ENCODE measurements at places on chromosomes 2 and 18.

DNA sequence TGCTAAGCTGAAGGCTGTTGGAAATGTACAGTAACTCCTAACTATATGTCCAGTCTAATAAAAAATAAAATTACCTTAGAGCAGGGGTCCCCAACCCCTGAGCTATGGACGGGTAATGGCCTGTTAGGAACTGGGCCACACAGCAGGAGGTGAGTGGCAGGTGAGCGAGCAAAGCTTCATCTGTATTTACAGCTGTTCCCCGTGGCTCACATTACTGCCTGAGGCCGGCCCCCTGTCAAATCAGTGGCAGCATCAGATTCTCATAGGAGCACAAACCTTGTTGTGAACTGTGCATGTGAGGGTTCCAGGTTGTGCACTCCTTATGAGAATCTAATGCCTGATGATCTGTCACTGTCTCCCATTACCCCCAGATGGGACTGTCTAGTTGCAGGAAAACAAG, 73.1 kb upstream of the CXCR4 start:
- no peaks in the 10 kb centered on the region for H3K27me3 ChIP-seq
- H3K4me3 ChIP-seq: no peak overlapping the region
- no peaks in the 10 kb centered on the region for H3K4me1 ChIP-seq
- H3K36me3 ChIP-seq: no peaks in the 10 kb centered on the region

- no peak overlapping the region for H3K4me3 ChIP-seq
- no peak for DNase-seq
- no peak overlapping the region for H3K27ac ChIP-seq
Measured at GRCh38 chr2:74534411-74534810, 4.7 kb downstream of the HTRA2 start.

DNA sequence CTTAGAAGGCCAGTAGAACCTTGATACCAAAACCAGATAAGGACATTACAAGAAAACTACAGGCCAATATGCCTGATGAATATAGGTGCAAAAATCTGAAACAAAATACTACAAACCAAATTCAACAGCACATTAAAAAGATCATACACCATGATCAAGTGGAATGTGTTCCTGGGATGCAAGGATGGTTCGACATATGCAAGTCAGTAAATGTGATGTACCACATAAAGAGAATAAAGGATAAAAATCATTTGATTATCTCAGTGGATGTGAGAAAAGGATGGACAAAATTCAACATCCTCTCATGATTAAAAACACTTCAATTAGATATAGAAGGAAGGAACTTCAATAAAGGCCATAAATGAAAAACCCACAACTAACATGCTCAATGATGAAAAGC, 129.6 kb downstream of the RTN4 start:
- DNase-seq: no peak
- no peak overlapping the region for H3K4me3 ChIP-seq
- H3K27ac ChIP-seq: no peak overlapping the region
- H3K36me3 ChIP-seq: no peaks in the 10 kb centered on the region

- H3K27me3 ChIP-seq: no peaks in the 10 kb centered on the region
- H3K4me3 ChIP-seq: no peak overlapping the region
- H3K27ac ChIP-seq: no peak overlapping the region
Measured at GRCh38 chr2:21910832-21911507, 787.2 kb downstream of the TDRD15 start.

DNA sequence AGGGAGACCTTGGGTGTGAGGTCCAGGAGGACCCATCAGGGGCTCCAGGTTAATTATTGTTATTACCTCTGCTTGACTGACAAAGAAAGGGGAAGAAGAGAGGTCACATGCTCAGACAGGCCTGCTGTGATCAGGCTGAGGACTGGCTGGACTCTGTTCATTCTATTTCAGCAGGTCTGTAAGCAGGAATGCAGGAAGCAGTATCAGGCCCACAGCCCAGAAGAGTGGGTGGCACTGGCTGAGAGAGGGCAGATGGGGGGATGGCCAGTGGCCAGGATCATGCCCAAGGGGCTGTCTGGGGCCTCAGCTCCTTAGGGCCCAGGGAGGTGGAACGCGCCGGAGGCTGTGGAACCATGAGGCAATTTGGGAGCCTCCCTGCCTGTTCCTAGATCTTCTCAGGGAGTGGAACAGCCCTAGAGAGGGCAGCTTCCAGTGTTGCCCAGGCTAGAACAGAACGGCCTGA, 43.7 kb upstream of the ZBTB7C start:
- no peak for DNase-seq
- H3K4me3 ChIP-seq: no peak overlapping the region
- no peak overlapping the region for H3K27ac ChIP-seq
- no peaks in the 10 kb centered on the region for H3K36me3 ChIP-seq

- DNase-seq: no peak
- peaks cover 6% of the 10 kb centered on the region for H3K4me1 ChIP-seq
- no peaks in the 10 kb centered on the region for H3K36me3 ChIP-seq
- H3K27me3 ChIP-seq: no peaks in the 10 kb centered on the region
- no peak overlapping the region for H3K27ac ChIP-seq
Measured at GRCh38 chr2:216405588-216405987, 6.7 kb upstream of the SMARCAL1 start.

DNA sequence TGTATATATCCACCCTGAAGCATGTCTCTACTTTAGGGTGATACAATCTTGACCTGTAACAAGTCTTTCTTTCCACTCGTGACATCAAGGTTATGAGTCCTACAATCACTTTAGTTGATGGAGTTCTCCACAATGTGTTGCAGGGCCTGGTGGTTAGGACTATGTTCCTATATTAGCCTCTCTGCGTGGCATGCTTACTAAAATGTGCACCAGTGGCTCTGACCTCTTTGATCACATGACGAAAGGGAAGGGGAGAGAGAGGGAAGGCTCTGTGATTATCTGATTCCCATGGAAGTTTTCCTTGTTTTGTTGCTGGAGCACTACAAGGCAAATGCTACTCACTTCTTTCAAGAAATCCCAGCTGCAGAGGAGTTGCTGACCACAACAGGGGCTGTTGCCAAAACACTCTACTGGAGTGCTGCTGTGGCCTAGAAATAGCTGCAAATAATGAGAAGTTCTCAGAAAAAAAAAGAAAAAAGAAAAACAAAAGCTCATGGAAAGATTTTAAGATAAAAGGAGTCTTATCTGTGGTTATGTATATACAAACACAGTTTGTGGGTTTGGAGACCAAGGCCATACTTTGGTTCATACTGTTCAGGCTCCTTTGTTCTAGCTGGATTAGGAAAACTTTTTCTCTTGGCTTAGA, 272.8 kb upstream of the MMADHC start:
- H3K27me3 ChIP-seq: no peaks in the 10 kb centered on the region
- no peaks in the 10 kb centered on the region for H3K36me3 ChIP-seq
- DNase-seq: no peak
- no peaks in the 10 kb centered on the region for H3K4me1 ChIP-seq

- no peaks in the 10 kb centered on the region for H3K36me3 ChIP-seq
- H3K4me3 ChIP-seq: no peak overlapping the region
- no peaks in the 10 kb centered on the region for H3K27me3 ChIP-seq
- DNase-seq: no peak
- no peaks in the 10 kb centered on the region for H3K4me1 ChIP-seq
Measured at GRCh38 chr2:214652473-214652872, 157.0 kb downstream of the BARD1 start.

DNA sequence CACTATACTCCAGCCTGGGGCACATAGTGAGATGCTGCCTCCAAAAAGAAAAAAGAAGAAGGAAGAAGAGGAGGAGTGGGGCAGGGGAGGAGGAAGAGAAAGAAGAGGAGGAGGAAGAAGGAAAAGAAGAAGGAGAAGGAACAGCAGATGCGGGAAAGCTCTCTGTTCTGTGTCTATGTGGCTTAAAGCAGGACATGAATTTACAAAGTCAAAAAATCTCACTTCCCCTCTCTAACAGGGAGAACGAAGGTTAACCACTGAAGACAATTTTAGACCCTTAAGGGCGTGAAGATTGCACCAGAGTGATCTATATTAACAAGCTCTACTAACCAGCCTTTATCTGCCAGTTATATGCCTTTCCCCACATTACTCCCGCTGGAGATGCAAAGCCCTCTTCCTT, 258.9 kb downstream of the METTL4 start:
- no peaks in the 10 kb centered on the region for H3K27me3 ChIP-seq
- no peak overlapping the region for H3K27ac ChIP-seq
- H3K4me3 ChIP-seq: no peak overlapping the region
- H3K36me3 ChIP-seq: no peaks in the 10 kb centered on the region
- H3K4me1 ChIP-seq: no peaks in the 10 kb centered on the region

GRCh38 chr18:43422518-43422917, 145.2 kb upstream of the SYT4 start:
- H3K27ac ChIP-seq: no peak overlapping the region
- H3K4me1 ChIP-seq: no peaks in the 10 kb centered on the region
- DNase-seq: no peak

DNA sequence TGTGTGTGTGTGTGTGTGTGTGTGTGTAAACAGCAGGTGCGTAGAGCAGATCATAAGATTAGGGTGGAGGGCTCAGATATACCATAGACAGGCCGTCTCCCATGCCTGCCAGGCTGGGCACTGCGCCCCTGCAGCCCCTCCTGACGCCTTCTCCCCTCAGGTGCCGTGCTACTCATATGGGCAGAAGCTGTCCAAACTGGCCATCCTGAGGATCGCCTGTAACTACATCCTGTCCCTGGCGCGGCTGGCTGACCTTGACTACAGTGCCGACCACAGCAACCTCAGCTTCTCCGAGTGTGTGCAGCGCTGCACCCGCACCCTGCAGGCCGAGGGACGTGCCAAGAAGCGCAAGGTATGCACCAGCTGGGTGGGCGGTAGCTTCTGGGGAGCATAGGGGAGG, 10.0 kb downstream of the ATOH8 start:
- no peak overlapping the region for H3K27ac ChIP-seq
- no peak for DNase-seq
- peaks cover 5% of the 10 kb centered on the region for H3K4me1 ChIP-seq
- H3K4me3 ChIP-seq: no peak overlapping the region
- H3K27me3 ChIP-seq: peaks cover 16% of the 10 kb centered on the region
- no peaks in the 10 kb centered on the region for H3K36me3 ChIP-seq

- no peak overlapping the region for H3K4me3 ChIP-seq
- H3K4me1 ChIP-seq: no peaks in the 10 kb centered on the region
- H3K27ac ChIP-seq: no peak overlapping the region
- no peaks in the 10 kb centered on the region for H3K27me3 ChIP-seq
- DNase-seq: no peak
- no peaks in the 10 kb centered on the region for H3K36me3 ChIP-seq
Measured at GRCh38 chr2:164510895-164511294, 110.4 kb downstream of the GRB14 start.

GRCh38 chr2:109703077-109703476, 88.9 kb downstream of the SOWAHC start:
- no peaks in the 10 kb centered on the region for H3K27me3 ChIP-seq
- no peak overlapping the region for H3K27ac ChIP-seq
- DNase-seq: no peak

GRCh38 chr18:79058007-79058406, 11.2 kb upstream of the ATP9B start:
- H3K4me1 ChIP-seq: no peaks in the 10 kb centered on the region
- no peaks in the 10 kb centered on the region for H3K27me3 ChIP-seq
- H3K36me3 ChIP-seq: no peaks in the 10 kb centered on the region
- no peak for DNase-seq

DNA sequence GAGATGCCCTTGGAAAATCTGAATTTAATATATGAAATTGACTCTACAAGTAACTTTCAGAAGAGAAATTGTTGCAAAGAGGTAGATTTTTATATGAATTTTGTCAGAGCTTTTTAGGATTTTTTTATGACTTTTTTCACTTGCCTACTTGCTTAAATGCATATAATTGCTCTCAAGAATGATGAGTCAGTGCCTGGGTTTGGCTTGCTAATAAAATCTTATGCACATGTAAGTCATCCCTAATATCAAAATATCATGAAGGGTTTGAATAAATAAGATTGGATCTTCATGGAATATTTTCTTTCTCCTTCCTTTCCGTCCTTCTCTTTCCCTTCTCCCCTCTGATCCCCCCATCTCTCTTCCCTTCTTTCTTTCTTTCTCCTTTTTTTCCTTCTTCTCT, 354.1 kb downstream of the TXNL1 start:
- H3K4me3 ChIP-seq: no peak overlapping the region
- H3K36me3 ChIP-seq: no peaks in the 10 kb centered on the region
- no peak for DNase-seq

DNA sequence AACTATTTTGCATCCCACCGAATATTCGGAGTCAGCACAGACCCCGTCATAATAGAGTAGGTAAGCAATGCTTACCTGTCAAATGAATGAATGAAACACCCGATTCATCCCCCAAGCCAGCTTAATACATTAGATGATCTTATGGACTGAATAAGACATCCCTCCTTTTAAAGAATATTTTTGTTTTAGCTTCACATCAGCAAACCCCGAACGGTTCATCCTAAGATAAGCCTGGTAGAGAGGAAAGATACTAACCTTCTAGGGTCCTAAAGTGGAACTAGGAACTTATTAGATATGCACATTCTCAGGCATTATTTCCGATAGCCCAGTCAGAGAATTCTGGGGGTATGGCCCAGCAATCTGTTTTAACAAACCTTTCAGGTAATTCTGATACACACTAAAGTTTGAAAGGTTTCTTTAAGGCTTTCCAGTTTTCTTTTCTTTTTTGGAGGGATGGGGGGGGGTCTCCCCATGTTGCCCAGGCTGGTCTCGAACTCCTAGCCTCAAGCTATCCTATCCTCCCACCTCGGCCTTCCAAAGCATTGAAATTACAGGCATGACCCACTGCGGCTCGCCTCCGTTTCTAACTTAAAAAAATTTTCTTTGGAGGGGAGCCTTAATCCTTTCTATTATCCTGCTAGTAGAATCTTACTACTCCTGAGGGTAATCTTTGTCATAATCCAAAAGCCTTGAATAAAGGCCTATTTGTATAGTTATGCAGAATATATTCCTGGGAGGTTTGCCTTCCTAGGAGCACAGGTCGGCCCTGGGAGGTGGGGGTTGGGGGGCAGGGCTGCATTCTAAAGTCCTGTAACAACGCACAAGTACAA, 1.0 kb upstream of the ACTR3 start:
- H3K27ac ChIP-seq: peak overlapping the region; percentile 93
- 0 out of 2 replicates have a peak, but pooled peaks cover 2% of the 10 kb centered on the region for H3K4me1 ChIP-seq
- no peaks in the 10 kb centered on the region for H3K36me3 ChIP-seq

- no peaks in the 10 kb centered on the region for H3K4me1 ChIP-seq
- no peaks in the 10 kb centered on the region for H3K27me3 ChIP-seq
- H3K4me3 ChIP-seq: no peak overlapping the region
- H3K36me3 ChIP-seq: no peaks in the 10 kb centered on the region
- no peak overlapping the region for H3K27ac ChIP-seq
- DNase-seq: no peak
Measured at GRCh38 chr2:103847276-103847675, 1006.6 kb upstream of the POU3F3 start.

GRCh38 chr2:95043300-95044093, 18.0 kb downstream of the MAL start:
- no peak overlapping the region for H3K4me3 ChIP-seq
- DNase-seq: no peak
- no peaks in the 10 kb centered on the region for H3K36me3 ChIP-seq
- H3K4me1 ChIP-seq: no peaks in the 10 kb centered on the region

GRCh38 chr18:57901825-57902589, 98.9 kb upstream of the ATP8B1 start:
- no peak overlapping the region for H3K27ac ChIP-seq
- no peaks in the 10 kb centered on the region for H3K36me3 ChIP-seq
- no peaks in the 10 kb centered on the region for H3K4me1 ChIP-seq
- no peaks in the 10 kb centered on the region for H3K27me3 ChIP-seq

- H3K27ac ChIP-seq: no peak overlapping the region
- no peak for DNase-seq
- no peak overlapping the region for H3K4me3 ChIP-seq
Measured at GRCh38 chr2:28439763-28440162, 47.1 kb downstream of the FOSL2 start.

All from H1 (cell line).